ENCODE measurements at places on chromosomes 2 and 18. TPM values are rescaled to one million over a fixed set of nuclear protein-coding genes. Genes with fewer than 3 reads are reported as not detected.

- DNase-seq, result no peak
Observed at GRCh38 chr2:30177956-30178355, 31.1 kb downstream of the YPEL5 start.

GRCh38 chr2:86818957-86819356 is 28.2 kb upstream of the CD8A start:
- no peak for DNase-seq

- no peak for DNase-seq
Observed at GRCh38 chr18:13320096-13320495, 101.5 kb downstream of the LDLRAD4 start.

DNA sequence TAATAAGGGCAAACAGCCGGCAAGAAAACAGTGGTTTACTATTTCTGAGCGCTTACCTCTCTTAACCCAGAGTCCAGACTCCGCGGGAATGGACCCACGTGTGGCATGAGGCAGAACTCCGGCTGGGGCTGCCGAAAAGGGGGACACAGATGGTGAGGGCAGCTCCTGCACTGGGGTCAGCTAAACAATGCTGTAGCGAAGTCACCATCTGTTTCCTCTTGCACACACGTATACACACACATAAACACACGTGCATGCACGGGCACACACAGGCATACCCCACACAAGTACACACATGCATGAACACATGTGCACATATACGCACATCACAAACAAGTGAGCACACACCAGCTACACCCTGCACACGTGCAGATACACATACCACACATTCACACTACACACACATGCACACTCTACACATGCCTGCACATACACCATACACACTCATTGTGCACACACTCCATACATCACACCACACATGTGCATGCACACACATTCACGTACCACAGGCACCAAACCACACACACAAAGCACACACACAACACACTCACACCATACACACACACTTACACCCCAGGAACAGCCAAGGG is 105.9 kb upstream of the ID2 start:
- no peak for DNase-seq

DNA sequence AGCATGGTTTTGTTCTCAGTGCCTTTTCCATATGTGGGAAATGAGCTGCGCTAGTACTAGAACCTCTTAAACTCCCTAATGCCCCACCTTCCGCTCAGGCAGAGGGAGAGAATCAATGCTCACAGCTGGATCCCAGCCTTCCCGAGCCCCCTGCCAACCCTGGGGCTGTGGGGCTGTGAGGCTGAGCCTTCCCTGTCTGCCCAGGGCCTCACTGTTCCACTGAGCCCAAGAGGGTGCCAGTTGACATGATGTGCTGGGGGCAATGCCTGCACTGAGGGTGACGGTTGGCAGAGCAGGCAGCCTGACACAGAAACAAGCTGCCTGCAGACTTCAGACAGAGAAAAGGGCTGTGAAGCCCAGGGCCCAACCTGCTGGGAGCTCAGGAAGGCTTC is 602.4 kb upstream of the RAB6C start:
- no peak for DNase-seq

GRCh38 chr2:239520811-239521517 is 120.1 kb upstream of the HDAC4 start:
- no peak for DNase-seq

- DNase-seq, result no peak
Observed at GRCh38 chr2:175310813-175311504, 129.4 kb upstream of the ATP5MC3 start.

Gene CD8B2
- total RNA-seq, result 0.10 TPM

Gene FBLN7
- 0.61 TPM for total RNA-seq

Gene CCDC138
- 7.7 TPM for total RNA-seq

GRCh38 chr2:134621939-134622705 is 96.7 kb downstream of the TMEM163 start:
- DNase-seq, result no peak

DNA sequence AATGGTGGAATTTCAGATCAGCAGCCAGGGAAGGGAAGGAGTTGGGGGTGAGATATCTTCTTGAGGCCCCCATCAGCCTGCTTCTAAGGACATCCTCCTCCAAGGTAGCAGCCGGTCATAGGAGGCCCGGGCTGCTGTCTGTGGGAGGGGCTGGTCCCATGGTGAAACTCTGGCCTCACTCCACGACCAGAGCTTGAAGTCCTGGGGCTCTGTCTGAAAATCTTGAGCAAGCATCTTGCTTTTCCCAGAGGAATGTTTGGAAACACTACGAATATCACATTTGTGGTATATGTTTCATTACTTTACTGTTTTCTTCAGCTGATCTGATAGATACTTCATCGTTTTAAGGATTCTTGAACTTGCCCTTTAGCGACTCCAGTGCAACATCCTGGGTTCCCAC is 103.7 kb downstream of the CTAGE1 start:
- DNase-seq, result no peak

- DNase-seq, result no peak
Observed at GRCh38 chr2:42978887-42979415, 186.6 kb upstream of the HAAO start.

- DNase-seq, result no peak
Observed at GRCh38 chr2:225233234-225233633, 166.3 kb upstream of the NYAP2 start.

Gene ARID5A
- 115 TPM for total RNA-seq

Gene MRPL44
- total RNA-seq, result 29.1 TPM

Gene SP9
- total RNA-seq, result not detected

DNA sequence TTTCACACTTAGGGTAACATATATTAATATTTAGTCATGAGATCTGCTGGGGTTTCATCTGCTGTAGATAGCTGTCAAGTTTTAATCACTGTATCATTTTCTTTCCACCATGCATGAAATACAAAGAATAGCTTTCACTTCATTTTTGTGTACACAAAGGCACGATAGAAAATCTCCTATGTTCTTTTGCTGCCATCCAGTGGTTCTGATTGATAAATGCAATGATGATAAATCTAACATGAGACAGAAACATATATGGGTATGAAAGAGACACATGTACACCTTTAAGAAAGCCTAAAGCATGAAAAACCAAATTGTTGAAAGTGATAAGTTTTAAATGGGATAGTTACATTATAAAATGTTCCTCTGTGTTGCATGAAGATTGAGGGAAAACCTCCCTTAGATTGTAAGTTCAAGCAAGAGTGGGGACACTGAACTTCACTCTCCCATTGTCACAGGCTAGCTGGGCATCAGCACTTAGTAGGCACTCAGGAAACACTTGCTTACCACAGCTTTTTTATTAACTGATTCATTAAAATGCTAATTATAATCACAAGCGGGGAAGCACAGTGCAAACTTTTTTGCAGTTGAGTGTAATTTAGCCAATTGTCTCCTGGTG is 31.2 kb downstream of the C1D start:
- no peak for DNase-seq

DNA sequence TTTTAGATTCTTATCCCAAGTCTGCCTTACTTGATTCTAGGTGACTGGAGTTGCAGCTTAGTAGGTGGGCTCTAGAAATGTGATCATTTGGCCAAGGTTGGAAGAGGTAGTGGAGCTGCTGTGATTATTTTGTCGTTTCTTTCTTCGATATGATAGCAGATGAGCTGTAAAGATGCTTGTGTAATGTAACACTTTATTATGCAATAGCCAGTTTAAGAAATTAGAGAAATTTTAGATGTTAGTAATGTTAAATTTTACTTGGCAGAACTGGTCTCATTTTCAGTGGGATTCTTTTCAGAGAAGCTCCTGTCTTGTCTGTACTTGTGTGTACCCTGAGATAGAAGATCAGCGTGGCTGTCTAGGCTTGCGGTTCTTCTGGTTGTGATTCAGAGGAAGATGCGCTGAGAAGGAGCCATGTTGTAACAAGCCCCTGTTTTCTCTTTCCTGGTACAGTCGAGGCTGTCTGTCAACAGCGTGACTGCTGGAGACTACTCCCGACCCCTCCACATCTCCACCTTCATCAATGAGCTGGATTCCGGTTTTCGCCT is 9.3 kb downstream of the TSN start:
- DNase-seq, result no peak

GRCh38 chr2:241244368-241244767 is 55.9 kb downstream of the ANO7 start:
- DNase-seq, result no peak

Gene EVX2
- not detected for total RNA-seq

GRCh38 chr18:63342206-63342605 is 22.6 kb upstream of the BCL2 start:
- DNase-seq, result no peak

DNA sequence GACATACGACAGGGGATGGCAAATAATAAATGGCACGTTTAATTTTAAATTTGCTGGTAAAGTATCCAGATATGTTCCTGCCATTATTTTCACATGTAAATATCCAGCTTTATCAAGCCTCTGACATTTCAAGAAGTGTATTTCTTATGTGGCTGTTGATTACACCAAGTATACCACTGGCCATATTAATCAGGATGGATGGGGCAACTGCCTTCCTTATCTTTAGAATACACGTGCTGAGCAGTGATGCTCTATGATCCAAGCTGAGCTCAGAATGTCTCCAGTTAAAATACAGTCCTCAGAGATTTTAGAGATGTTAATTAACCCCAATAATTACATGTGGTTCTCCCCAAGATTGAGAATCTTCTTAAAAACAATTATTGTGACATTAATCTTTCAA is 38.3 kb upstream of the RAPGEF4 start:
- no peak for DNase-seq

GRCh38 chr2:8600456-8600855 is 81.4 kb upstream of the ID2 start:
- DNase-seq, result no peak

GRCh38 chr2:75600461-75601011 is 39.8 kb upstream of the EVA1A start:
- DNase-seq, result no peak

Gene IKZF2
- 80.0 TPM for total RNA-seq

DNA sequence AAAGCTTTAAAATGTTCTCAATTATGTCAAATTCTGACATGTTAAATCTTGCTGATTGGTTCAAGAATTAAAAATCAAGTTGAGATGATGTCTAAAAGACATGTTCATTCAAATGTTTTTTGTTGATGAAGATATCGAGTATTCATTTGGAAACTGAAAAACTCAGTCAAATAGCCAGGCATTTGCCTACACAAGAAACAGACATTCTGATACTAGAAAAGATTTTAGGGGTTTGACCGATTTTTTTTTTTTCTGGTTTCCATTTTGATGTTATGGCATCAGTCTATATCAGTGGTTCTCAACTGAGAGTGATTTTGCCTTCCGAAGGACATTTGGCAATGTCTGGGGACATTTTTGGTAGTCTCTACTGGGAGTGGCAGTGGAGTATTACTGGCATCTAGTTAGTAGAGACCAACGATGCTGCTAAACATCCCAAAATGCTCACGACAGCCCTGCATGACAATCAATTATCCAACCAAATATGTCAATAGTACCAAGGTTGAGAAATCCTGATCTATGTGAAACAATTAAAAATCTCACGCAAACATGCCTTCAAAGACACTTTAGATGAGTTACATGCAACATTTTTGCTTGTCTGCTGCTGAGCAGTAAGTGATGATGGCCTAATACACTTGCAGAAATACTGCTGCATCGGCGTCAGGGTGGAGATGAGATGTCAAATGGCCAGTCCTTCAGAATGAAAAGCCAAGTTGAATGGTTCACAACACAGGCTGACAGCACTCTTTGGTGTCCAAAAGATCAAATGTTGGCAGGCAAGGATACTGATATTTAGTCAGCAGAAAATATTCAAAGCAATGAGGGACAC is 12.5 kb downstream of the RASGRP3 start:
- DNase-seq, result no peak

- no peak for DNase-seq
Observed at GRCh38 chr2:46161911-46162310, 135.3 kb upstream of the EPAS1 start.

DNA sequence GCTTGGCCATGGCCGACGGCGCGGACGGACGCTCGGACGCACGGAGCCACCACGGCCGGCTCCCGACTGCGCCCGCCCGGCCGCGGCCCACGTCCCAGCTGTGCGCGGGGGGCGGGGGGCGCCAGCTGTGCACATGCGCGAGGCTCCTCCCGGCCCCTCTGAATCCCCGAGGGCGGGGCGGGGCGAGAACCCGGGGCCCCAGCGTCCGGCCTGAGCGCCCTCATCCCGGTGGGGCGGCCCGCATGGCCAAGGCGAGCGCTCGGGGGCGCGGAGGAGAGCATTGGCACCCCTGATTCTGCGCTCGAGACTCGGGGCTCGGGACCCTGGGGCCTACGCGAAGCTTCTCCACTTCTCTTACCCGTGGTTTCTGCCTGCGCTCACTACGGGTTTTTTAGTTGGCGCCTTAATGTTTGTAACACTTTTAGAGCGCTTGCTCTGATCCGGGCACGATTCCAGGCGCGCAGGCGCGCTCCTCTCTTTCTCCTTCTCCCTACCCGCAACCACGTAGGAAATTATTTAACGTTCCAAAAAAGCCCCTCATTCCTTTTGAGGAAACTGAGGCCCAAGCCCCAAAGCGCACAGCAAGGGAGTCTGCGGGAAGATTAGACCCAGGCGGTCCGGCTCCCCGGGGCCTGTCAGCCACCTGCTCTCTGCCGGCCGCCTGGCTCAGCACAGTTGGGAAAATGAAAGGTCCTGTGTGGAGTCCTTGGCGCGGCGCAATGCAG is at the start of gene PXDN:
Gene PXDN (minus strand): TSS at position 70 of the 725 bp plus-strand sequence. CDS start 60 bp downstream, at position 10.
- DNase-seq, result no peak

Gene TDRD15
- 0.07 TPM for total RNA-seq

Gene BUB1
- 103 TPM for total RNA-seq

Gene SCN7A
- not detected for total RNA-seq

Gene UGT1A3
- not detected for total RNA-seq

Gene GPR55
- total RNA-seq, result 0.26 TPM

Gene ORC4
- 28.3 TPM for total RNA-seq

- DNase-seq, result no peak
Observed at GRCh38 chr2:241575624-241576292, 17.2 kb downstream of the BOK start.

Data from natural killer cell treated with Interleukin-12 subunit alpha and Interleukin-12 subunit beta and Interleukin-15 and Interleukin-18, amount 100 ng/mL, for 72 hours (primary cell).